ENCODE measurements at places on chromosomes 12 and 14.
A peak's percentile ranks its signal among the peaks of the same experiment; 100 is the strongest.

- no peak for DNase-seq
- no peaks in the 10 kb centered on the region for H3K4me1 ChIP-seq
- no peak overlapping the region for H3K4me3 ChIP-seq
- H3K27me3 ChIP-seq: no peaks in the 10 kb centered on the region
- H3K36me3 ChIP-seq: peaks cover 61% of the 10 kb centered on the region
Measured at GRCh38 chr14:67331368-67332125, 28.1 kb downstream of the ATP6V1D start.

- H3K27ac ChIP-seq: peak overlapping the region; percentile 3
- no peaks in the 10 kb centered on the region for H3K36me3 ChIP-seq
- peaks cover 3% of the 10 kb centered on the region for H3K27me3 ChIP-seq
- H3K4me3 ChIP-seq: no peak overlapping the region
- peaks cover 7% of the 10 kb centered on the region for H3K4me1 ChIP-seq
Measured at GRCh38 chr12:18853570-18854366, 115.8 kb downstream of the CAPZA3 start.

- H3K36me3 ChIP-seq: no peaks in the 10 kb centered on the region
- no peak overlapping the region for H3K4me3 ChIP-seq
- no peak overlapping the region for H3K27ac ChIP-seq
- peaks cover 40% of the 10 kb centered on the region for H3K27me3 ChIP-seq
Measured at GRCh38 chr12:48379794-48380193, 29.1 kb upstream of the ZNF641 start.

- DNase-seq: no peak
- no peak overlapping the region for H3K27ac ChIP-seq
- H3K4me1 ChIP-seq: peaks cover 82% of the 10 kb centered on the region
- no peak overlapping the region for H3K4me3 ChIP-seq
Measured at GRCh38 chr14:58752771-58753201, 115.0 kb downstream of the DACT1 start.

GRCh38 chr12:6941782-6942181, 1.8 kb upstream of the RNU7-1 start:
- peaks cover 82% of the 10 kb centered on the region for H3K4me1 ChIP-seq
- no peak overlapping the region for H3K27ac ChIP-seq
- no peak for DNase-seq
- H3K27me3 ChIP-seq: peaks cover 2% of the 10 kb centered on the region

DNA sequence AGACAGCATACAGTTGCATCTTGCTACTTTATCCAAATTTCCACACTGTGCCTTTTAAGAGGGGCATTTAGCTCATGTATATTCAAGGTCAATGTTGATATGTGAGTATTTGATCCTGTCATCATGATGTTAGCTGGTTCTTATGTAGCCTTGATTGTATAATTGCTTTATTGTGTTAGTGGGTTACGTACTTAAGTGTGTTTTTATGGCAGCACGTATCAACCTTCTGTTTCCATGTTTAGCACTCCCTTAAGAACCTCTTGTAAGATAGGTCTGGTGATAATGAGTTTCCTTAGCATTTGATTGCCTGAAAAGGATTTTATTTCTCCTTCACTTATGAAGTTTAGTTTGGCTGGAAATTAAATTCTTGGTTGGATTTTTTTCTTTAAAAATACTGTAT, 445.2 kb downstream of the NAV3 start:
- DNase-seq: no peak
- no peaks in the 10 kb centered on the region for H3K4me1 ChIP-seq
- H3K27me3 ChIP-seq: no peaks in the 10 kb centered on the region
- no peak overlapping the region for H3K4me3 ChIP-seq
- H3K27ac ChIP-seq: no peak overlapping the region
- H3K36me3 ChIP-seq: peaks cover 6% of the 10 kb centered on the region

GRCh38 chr12:72071030-72071429, 132.4 kb downstream of the TPH2 start:
- H3K4me1 ChIP-seq: peaks cover 15% of the 10 kb centered on the region
- no peak overlapping the region for H3K27ac ChIP-seq
- no peak for DNase-seq

DNA sequence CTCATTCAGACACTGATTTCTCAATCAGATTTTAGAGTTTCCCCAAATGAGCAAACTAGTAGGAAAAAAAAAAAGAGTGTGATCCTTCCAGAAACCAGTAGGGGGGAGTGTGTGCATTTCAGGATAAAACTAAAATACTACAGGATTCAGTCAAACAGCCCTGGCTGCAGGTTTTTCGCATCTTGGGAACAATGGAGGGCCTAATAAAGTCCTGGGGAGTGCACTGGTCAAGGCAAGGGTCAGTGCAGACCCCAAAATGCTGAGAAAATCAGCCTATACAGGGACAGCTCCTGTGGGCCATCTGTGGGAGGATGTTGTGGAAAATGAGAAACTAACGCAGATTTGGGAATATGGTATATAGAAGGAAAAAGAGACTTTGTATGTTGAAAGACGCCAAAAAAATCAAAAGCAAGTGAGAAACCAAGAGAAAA, 22.2 kb upstream of the ABCD4 start:
- no peaks in the 10 kb centered on the region for H3K36me3 ChIP-seq
- H3K27ac ChIP-seq: no peak overlapping the region
- no peak overlapping the region for H3K4me3 ChIP-seq
- peaks cover 16% of the 10 kb centered on the region for H3K4me1 ChIP-seq
- DNase-seq: no peak

- no peak overlapping the region for H3K4me3 ChIP-seq
- peaks cover 4% of the 10 kb centered on the region for H3K27me3 ChIP-seq
- H3K36me3 ChIP-seq: peaks cover 4% of the 10 kb centered on the region
- no peak overlapping the region for H3K27ac ChIP-seq
- no peak for DNase-seq
Measured at GRCh38 chr14:55816225-55816624, 236.2 kb downstream of the KTN1 start.

GRCh38 chr12:120971299-120972180, 6.8 kb upstream of the HNF1A start:
- no peaks in the 10 kb centered on the region for H3K36me3 ChIP-seq
- peaks cover 15% of the 10 kb centered on the region for H3K27me3 ChIP-seq
- peaks cover 14% of the 10 kb centered on the region for H3K4me1 ChIP-seq
- no peak overlapping the region for H3K4me3 ChIP-seq
- no peak overlapping the region for H3K27ac ChIP-seq

DNA sequence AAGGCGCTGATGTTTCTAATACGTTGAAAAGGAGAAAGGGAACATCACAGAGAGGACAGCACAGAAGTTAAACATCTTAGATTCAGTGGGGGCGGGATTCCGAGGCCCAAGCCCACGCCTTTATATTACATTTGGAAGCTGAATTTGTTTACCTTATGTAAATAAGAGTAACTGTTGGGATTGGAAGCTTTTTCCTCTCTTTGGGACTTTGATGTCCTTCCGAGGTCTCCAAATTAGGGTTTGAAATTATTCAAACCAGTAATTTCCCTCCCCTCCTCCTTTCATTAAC, 6.4 kb downstream of the FOXA1 start:
- no peak overlapping the region for H3K27ac ChIP-seq
- H3K4me3 ChIP-seq: peak overlapping the region; percentile 71
- H3K4me1 ChIP-seq: peaks cover 25% of the 10 kb centered on the region

- no peak overlapping the region for H3K27ac ChIP-seq
- H3K4me3 ChIP-seq: no peak overlapping the region
- H3K4me1 ChIP-seq: peaks cover 20% of the 10 kb centered on the region
- H3K36me3 ChIP-seq: no peaks in the 10 kb centered on the region
Measured at GRCh38 chr12:5716976-5717375, 228.1 kb downstream of the ANO2 start.

DNA sequence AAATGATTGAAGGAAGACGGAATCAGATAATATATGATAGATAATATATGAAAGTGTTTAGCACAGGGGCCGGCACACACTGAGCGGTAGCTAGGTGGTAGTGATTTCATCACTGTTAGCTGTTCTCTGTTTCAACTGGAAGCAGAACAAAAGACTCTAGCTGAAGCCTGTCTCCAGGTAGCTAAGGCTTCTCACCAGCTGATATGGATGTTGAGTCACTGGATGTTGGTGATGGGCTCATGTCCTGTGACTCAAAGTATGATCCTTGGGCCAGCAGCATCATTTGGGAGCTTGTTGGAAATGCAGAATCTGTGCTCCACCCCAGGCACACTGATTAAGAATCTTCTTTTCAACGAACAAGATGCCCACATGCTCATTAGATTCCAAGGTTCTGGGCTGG, 21.7 kb upstream of the KCNA5 start:
- DNase-seq: no peak
- no peak overlapping the region for H3K4me3 ChIP-seq
- no peak overlapping the region for H3K27ac ChIP-seq
- H3K27me3 ChIP-seq: peaks cover 14% of the 10 kb centered on the region

DNA sequence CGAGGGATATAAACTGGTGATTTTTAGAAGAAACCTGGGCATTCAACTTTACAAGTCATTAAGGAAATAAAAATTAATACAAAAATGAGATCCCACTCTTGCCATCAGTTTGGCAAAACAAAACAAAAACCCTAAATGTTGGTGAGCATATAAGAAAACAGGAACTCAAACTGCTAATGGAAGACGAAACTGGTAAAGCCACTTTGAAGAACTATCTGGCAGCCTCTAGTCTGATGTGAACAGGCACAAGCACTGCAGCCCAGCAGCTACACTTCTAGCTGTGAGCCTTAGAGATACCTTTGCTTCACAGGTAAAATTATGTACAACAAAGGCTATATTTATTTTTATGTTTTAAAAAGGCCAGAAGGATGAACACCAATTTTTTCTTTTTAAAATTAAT, 459.6 kb downstream of the ZFP36L1 start:
- no peaks in the 10 kb centered on the region for H3K27me3 ChIP-seq
- peaks cover 22% of the 10 kb centered on the region for H3K4me1 ChIP-seq
- peaks cover 4% of the 10 kb centered on the region for H3K36me3 ChIP-seq
- no peak for DNase-seq
- no peak overlapping the region for H3K27ac ChIP-seq
